ENCODE measurements at places on chromosomes 3 and 15.

- no peak for DNase-seq
Observed at GRCh38 chr15:68183616-68184315, 21.4 kb downstream of the CALML4 start.

- no peak for DNase-seq
Observed at GRCh38 chr3:28933337-28933736, 347.5 kb upstream of the RBMS3 start.

GRCh38 chr3:131361464-131362421 lies 19.8 kb upstream of the NUDT16 start:
- peak; percentile 60 for DNase-seq

DNA sequence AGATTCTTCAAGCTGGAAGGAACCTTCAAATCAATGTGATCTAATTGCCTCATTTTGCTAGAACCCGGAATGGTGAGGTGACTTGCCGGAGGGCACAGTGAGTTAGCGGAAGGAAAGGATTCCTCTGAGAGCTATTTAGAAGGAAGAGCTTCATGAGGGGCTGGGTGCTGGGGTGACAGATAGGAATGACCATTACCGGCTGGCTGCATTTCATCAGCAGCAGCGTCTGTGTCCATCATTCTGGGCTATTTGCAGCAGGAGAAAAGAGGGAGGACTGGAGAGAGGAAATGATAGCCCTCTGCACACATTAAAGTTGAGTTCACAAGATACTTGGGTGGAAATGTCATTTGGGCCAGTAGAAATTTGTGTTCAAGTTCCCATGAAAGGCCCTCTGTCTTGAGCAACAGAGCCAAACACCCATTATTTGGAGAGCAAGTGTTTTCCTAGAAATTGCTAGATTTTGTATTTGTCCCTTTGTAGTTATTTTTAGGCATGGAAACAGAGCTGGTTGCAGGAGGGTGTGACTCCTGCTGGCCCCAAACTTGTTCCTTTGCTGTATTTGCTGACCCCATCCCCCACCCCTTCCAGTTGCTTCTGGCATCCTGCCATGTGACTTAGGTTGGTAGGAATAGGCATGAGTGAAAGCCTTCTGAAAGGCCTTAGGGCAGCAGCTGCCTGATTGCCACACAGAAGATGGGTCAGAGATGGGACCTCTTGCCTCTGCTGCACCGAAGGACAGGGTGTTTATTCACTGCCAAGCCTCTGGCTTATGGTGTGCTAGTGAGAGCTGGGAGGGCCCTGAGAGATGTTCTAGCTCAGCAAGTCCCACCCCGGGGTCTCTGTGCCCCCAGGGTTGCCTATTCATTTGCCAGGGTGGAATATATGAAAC lies 87.5 kb upstream of the PLXNA1 start:
- DNase-seq, result no peak

DNA sequence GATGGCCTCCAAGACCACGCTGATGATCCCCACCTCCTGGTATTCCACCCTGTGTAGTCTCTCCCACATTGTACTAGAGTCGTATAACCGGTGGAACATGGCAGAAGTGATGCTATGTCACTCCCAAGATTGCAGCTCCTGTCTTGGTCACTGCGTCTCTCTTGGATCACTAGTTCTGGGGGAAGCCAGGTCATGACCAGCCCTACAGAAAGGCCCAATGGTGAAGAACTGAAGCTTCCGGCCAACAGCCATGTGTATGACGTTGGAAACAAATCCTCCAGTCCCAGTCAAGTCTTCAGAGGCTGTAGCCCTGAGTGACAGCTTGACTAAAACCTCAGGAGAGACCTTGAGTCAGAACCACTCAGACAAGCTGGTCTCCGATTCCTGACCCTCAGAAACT lies 61.9 kb upstream of the FNDC3B start:
- no peak for DNase-seq

DNA sequence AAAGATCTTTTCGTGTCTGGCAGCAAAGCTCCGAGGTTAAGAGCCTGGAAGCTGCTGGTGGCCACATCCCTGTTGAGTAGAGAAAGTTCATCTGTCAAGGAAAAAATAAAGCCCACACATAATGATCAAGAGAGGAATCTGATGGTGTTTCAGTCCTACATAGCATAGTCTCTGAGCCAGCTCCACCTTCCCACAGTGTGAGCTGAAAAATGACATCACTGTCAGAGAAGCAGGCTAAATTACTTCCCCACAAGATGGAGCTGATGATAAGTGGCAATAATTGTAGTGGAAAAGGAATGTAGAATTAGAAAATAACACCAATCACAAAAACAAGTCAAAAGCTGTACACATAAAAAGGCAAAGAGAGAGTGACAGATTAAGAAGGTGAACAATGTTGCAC lies 84.5 kb downstream of the AQP9 start:
- no peak for DNase-seq

DNA sequence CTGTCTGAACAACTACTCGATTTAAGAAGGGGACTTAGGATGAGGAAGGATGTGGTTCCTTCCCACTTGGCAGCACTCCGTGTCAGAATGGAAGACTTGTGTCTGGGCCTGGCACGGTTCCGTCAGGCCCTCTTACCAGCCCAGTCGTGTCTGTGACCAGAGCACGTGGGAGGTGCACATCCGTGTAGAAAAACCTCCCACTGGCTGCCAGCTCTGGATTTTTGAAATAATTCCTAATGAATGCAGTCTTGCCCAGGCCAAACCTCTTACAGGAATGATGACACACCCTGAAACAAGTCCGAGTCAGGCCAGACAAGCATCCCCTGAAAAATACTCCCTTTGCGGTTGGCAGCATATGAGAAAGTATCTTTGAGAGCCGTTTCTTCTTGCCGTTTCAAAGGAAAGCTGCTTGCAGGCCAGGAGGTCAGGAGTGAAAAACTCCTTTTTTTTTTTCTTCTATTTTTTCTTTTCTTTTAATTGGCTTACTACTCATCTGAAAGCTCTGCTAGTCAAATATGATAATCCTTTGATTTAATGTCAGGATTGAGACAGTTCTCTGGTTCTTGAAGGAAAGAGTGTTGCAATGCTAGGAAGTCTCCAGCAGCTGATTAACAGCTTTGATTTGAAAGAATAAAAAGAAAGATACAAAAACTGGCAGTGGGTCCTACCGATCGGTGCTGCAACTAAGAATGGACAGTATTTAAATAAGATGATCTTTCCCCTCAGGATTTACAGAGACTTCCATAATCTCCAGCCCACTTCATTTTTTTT lies 19.8 kb downstream of the IL1RAP start:
- no peak for DNase-seq

- DNase-seq, result no peak
Observed at GRCh38 chr15:36709653-36710052, 130.2 kb downstream of the CDIN1 start.

- no peak for DNase-seq
Observed at GRCh38 chr3:151275091-151275490, 3.3 kb downstream of the P2RY14 start.

DNA sequence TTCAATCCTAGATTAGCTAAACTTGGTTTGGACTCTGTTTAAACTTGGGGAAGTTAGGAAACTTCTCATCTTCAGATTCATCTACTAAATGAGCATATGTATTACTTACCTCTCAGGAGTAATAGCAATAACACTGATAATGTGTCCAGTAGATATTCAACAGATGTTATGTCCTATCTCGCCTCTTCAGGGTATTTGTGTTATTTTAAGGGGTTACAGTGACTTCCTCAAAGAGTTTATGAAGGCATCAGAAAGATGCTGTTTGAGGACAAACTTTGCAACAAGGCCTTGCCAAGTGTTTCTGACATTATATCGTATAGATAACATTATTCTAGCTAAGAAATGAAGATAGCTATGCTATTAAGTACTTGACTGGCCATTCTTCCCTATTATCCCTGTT lies 522.3 kb downstream of the IGSF11 start:
- DNase-seq, result no peak

- no peak for DNase-seq
Observed at GRCh38 chr3:99753268-99753975, 64.2 kb upstream of the CMSS1 start.

- DNase-seq, result no peak
Observed at GRCh38 chr3:55664387-55664786, 177.3 kb upstream of the WNT5A start.

- no peak for DNase-seq
Observed at GRCh38 chr3:72275331-72275751, 490.4 kb upstream of the PROK2 start.

DNA sequence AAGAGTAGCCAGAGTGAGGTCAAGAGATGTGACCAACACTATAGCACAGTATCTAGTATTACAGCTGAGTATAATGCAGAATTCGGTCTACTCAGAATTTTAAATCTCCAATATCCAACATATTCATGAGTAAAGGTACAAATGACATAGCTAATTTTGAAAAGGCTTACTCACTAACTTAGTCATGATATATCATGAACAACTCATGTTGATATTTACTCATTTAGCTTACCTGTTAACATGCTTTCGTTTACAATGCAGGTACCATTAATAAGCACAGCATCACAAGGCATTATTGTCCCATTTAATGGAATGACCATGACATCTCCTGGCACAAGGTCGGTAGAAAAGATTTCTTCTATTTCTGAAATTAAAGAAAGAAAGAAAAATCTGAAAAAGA lies 36.9 kb downstream of the ATP13A3 start:
- DNase-seq, result no peak

DNA sequence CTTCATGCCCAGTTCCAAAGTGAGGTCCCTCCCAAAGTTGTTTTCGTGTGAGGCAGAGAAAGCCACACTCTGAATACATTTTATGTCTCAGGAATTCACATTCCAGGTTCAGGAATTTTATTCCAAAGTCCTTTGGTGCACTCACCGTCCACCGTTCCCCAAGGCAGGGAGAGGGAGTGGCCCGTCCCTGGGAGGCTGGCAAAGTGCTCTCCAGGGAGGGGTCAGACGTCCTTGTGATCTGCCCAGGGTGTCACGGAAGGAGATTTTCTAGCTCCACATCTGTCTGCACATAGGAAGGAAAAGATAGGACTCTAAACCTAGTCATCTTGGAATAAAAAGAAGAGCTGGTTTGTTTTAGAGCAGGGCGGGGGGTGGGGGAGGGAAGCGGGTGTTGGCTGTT lies 47.9 kb downstream of the KLF13 start:
- DNase-seq, result no peak

DNA sequence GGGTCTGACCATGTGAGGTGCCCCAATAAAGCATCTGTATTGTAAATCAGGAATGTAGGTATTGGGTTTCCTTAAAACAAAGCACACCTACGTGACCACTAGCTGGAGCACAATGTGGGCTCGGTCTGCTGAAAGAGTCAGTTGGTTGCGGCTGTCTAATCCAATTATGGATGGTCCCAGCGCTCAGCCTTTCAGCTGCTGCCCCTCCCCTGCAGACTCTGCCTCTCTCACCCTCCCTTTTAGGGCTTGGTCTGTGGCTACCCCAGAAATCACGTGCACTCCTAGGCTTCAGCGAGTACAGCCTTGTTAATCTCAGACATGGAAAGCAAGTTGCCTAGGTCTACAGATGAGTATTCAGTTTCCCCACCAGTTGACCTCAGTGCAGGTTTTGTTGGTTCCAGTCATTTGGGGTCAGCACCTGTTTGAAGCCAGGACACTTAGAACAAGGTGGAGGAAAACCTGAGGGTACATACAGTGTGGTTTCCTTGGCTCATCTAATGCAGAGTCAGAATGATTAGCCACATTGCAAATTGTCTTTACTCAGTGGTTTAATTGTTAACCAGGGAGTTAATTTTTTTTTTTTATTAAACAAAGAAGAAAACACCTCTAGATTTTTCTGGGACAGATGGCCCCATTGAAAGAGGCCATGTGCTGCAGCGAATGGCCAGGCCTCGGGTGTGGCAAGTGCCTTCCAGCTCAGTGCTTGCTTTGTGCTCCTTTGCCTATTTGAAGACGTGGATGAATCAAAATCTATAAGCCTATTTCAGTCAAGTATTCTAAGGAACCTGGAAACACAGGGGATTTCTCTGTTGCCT lies 137.7 kb downstream of the IGF1R start:
- no peak for DNase-seq

GRCh38 chr3:132694991-132695390 lies 27.2 kb downstream of the NPHP3 start:
- no peak for DNase-seq

DNA sequence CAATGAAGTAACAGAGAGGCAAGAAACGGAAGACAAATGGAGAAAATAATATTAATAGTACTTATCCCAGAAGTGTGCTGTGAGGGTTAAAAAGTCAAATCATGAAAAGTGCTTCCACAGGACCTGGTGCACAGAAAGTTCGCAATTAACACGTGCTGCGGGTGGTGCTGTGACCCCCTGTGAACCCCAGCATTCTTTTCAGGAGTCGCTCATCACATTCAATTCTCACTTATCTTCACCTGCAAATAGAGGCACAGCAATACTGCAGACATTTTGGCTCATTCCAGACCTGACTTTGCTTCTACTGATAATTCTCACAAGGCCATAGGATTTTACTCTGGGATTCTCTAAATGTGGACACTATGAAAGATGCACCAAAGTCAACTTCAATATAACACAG lies 584.4 kb downstream of the GRM7 start:
- DNase-seq, result no peak

Data from GM12891 (cell line).